ENCODE measurements at places on chromosomes 7 and 10.

DNA sequence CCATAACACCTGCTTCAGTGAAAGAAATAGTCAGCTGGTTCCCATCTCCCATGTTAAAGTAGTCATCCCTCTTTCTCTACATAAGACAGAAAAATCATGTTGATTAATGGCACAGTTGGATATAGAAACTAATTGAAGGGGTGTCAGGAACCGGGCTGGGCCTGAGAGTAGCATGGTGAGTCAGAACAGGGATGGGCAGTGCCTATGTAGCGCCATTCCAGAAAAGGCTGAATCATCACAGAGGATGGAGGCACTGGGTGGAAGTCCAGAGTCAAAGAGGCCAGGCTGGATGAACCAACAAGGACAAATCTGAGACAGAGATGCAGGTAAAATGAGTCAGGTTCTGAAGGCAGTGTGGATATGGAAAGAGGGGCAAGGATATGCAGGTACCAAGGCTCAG is 201.2 kb downstream of the LHFPL3 start:
- DNase-seq: no peak

DNA sequence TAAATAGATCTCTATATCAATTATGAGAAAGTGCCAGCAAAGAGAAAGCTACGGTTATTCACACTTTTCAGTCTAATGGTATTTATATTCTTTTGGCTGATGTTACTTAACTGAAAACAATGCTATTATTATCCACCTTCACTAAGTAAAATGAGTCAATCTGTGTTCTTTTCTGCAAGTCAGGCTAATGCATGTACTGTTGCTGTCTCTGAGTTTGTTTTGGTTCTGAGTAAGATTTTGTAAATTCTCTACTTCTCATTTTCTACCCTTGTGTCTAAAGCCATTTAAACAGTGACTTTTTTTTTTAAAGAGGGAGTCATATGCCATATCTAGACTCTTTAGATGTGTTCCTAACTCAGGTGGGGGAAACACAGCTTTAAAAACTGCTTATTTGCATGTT is 7.5 kb downstream of the VWC2 start:
- DNase-seq: no peak

DNA sequence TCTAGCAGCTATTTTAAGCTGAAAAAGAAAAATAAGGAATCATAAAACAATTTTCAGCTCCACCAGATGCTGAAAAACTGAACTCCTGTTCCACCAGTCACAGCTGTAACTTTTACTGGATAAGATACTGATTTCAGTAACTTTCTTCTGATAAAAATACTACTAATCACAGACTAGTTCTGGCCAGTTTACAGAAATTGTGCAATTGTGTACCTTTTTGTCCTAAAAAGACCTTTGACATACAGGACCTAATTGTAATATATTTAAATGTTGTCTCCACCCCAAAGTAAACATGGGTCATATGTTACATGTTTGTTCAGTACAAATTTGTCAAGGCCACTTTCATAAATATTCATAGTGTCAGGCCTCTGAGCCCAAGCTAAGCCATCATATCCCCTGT is 27.1 kb upstream of the PIP start:
- DNase-seq: no peak

DNA sequence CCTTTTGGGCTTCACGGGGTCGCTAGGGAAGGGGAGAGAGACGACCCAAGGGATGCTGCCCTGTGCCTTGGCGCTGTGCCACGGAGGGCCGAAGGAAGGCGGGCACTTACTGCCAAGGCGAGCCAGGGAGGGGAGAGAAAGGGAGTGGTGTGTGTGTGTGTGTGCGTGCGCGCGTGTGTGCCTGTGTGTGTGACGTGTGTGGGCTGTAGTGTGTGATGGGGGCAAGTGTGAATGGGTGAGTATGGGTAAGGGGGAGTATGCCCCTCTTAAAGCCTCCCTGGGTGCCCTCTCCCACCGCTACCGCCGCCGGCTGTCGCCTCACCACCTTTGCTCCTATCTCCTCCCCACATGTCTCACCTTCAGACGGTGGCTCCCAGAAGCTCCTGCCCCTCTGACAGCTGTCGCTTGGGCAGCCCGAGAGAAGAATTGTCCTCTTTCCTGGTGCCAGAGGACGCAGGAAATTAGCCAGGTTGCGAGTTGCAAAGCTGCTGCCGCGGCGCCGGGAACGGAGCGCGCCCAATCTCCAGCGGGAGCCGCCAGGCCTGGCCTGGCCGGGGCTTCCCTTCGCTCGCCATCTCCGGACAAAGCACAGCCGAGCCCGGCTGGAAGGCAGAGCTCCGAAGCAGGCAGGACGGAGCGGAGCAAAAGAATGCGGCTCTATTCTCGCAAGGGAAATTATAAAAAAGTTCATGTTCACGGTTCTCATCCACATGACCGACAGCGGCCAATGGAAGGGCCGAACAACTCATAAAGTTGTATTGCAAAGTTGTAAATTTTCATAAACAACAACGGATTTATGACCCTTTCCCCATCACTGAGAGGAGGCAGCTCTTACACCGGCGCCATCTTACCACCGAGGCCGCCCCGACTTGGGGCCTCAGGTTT is at the start of gene HOXA3:
Gene HOXA3 (minus strand): TSS at position 653 of the 885 bp plus-strand sequence. CDS start 41,943 bp downstream, outside the sequence.
- DNase-seq: no peak

- no peak for DNase-seq
Observed at GRCh38 chr7:22295402-22296264, 61.3 kb downstream of the RAPGEF5 start.

GRCh38 chr10:36026081-36026480 is 384.0 kb upstream of the FZD8 start:
- no peak for DNase-seq

- no peak for DNase-seq
Observed at GRCh38 chr10:128036746-128037543, 89.3 kb downstream of the MKI67 start.

GRCh38 chr7:108629651-108630400 is 60.2 kb downstream of the DNAJB9 start:
- no peak for DNase-seq

- DNase-seq: no peak
Observed at GRCh38 chr7:610141-610530, 90.5 kb upstream of the PDGFA start.

GRCh38 chr7:26200038-26200443 is 505 bp downstream of the HNRNPA2B1 start:
- DNase-seq: peak; percentile 82

DNA sequence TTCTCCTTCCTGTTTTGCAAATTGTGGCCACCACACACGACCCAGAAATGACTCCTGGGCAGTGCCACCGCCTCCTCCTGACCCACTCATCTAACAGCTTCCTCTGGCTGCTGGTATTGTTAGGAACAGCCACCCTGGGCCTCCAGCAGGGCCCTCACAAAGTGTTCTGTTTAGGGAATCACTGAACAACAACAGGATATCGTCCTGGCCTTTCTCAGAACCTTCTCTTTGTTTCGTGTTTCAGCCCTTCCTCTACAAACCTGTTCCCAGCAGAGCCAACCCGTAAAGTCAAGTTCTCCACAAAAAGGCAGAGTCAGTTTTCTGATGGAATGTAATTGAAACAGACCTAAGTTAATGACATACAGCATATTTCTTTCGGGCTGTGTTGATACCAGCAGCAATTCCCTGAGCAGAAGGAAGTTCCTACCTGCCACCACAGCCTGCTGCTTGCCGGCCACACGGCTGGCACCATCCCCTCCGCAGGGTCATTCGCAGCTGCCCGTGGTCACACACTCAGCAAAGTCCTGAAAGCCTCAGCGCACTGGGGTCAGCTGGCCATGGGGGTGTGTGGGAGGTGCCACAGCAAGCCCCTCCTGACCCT is 91.7 kb upstream of the PITRM1 start:
- no peak for DNase-seq

DNA sequence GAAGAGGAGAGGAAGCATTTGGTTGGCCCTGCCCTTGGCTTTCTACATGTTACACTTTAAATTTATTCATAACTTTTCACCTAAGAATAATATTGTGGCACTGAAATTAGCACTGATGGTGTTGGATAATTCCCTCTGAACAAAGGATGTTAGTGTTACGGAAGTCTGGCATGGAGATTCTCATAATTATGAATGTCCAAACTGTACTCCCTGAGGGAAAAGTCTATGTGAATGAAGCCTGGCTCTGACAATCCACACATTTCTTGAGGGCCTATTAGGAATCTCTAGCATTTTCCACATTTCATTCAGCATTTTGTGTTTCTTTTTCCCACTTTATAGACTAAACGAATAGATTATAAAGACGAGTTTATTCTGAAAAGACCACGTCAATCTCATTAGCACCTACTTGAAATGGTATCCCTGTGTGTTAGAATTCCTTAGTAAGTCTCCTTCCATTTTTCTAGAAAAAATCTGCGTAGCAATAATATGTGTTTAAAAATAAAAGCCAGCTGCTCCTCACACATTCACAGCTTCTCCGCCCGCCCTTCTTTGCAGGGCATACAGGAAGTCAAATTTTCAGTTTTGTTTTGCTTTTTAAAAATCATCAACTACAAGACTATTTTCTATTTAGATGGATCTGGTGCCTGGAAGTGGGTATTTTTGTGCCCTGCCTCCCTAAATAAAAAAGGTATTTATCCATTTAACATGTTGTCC is 131.8 kb upstream of the PALS2 start:
- DNase-seq: no peak

- DNase-seq: no peak
Observed at GRCh38 chr10:34240039-34240438, 575.1 kb downstream of the PARD3 start.

DNA sequence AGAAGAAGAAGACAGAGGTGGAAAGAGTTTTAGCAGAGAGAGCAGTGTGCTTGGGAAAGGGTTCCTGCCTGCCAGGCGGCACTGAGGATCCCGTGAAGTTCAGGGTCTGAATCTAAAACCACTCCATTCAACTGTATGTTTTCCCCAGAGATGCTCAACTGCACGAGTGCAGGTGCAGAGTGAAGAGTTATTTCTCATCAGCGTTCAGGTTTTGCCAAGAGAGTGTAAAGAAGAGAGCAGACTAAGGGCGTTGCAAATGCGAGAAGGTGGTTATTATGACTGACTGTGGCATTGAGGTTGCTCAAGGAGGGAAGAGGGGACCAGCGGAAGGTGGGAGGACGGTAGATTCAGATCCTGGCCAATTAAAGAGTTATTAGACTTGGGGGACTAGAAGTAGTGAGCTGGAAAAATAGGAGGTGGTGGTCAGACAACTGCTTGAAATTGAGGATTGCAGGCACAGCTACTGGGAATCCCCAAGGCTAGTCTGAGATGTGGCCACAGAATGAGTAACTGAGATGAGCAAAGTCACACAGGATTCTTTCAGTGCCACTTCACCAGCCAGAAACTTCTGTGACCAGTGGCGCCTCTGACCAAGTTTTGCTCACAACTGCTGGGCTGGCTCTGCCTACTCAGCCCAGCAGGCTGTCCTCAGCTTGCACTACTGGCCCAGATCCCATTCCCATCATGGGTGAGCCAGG is 29.1 kb downstream of the STRA8 start:
- DNase-seq: no peak

DNA sequence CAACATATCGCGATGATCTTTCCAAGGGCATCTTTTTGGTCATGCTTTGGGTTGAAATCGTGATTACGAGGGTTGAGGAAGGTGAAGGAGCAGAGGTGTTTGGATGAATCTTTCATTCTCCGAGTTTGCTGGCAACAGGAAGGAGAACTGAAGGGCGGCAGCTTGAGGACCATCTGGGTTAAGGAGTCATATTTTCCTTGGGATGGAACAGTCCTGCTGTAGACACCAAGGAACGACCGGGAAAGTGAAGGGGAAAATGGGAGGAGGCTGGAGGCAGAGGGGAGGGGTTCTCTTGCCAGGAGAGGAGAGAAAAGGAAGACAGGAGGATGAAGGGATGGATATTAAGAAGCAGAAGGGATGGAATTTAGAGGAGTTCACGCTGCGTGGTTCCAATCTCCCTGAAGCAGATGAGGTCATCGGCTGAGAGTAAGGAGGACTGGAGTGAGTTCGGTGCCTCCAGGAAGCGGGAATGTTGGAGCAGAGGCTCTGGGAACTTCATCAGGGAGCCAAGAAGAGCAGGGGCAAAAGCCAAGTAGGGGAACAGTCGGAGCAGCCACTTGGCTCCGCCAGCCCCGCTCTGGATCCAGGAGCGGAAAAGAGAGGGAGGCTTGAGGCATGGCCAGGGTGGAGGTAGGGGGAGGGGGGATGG is 116.6 kb upstream of the GALNT17 start:
- no peak for DNase-seq

DNA sequence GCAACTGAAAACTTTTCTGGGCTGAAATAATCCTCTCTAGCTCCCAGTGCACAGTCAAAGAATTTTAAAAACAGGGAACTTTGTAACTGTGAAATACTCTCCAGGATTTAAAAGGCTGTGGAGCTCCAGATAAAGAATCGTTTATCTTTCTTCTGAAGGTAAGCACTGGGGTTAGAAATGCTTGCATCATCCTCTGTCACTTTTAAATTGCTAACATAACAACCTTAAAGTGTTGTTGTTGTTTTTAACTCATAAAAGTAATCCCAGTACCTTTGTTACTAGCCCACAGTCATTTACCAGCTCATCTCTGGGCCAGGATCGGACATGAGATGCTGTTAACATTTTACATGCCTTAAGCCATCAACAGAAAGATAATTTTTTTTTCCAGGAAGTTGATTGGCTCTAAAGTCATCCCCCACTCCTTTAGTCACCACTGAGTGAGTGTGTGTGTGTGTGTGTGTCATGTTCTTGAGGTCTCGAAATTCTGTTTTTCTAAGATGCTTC is at the start of gene SLC39A12:
Gene SLC39A12 (plus strand): TSS at position 51 of the 504 bp plus-strand sequence. CDS start 1,359 bp downstream, outside the sequence.
- DNase-seq: no peak

DNA sequence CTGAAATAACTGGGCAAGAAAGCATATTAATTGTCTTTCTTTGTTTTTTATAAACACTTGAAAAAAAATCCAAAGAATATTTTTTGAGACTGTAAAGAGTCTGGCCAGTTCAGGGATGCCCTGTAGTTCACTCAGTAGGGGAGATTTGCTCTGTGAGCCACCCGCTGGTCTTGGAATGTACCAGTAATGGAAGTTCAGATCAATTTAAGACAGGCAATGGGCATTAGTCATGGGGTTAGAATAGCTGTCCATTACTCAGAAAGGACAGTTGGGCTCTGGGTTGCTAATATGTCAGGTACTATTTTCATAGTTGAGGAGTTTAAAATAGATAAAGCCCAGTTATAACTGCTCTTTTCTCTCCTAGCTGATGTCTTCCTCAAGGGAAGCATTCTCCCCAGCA is 38.7 kb downstream of the A1CF start:
- DNase-seq: no peak

DNA sequence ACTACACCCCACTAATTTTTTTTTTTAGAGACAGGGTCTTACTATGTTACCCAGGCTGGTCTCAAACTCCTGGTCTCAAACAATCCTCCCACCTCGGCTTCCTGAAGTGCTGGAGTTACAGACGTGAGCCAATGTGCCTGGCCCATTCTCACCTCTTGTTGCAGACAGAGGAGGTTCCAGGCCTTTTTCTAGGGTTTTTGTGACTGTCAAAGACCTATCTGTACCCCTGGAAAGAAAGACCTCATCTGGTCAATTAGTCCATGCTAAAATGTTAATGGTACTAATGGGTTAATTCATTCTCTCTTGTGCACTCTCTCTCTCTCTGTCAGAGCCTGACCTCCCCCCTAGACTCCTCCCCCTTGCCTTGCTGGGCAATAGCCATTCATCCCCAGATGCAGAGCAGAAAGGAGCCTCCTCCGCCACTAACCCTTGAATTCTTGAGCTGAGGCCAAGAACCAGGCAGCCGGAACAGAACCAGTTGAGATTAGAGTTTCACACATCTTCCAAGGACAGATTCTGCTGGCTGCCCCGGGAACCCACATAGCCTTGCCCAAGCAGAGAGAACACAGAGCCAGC is 209.7 kb downstream of the SKIDA1 start:
- no peak for DNase-seq

Measured in activated T-cell treated with anti-CD3 and anti-CD28 coated beads, Interleukin-2, amount 50 U/mL, for 1 hour (primary cell).